Cerebellar nuclear complex (tissue), 1 donor: ENCODE measurements at places on chromosomes 6 and 20.

DNA sequence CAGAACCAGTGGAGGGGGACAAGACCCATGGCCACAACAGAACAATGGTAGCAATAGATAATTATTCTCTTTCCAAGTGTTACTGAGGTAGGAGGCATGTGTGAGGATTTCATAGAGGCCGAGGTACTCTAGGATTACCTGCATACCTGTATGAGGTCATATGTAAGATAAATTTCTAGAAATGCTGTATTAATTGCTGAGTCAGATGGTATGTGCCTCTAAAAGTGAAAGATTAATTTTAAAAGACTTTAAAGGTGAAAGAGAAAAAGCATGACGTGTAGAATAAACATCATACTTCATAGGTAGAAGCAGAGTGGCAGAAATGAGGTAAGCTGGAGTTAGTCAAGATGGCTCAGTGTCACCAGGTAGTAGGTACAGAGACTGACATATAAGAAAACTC lies 51.6 kb downstream of the ZHX3 start:
- no peak for DNase-seq

GRCh38 chr6:69584536-69584912 lies 212.3 kb downstream of the LMBRD1 start:
- no peak for DNase-seq

GRCh38 chr6:113936093-113936934 lies 34.6 kb downstream of the HDAC2 start:
- no peak for DNase-seq

GRCh38 chr6:156953479-156954146 lies 176.4 kb downstream of the ARID1B start:
- no peak for DNase-seq

DNA sequence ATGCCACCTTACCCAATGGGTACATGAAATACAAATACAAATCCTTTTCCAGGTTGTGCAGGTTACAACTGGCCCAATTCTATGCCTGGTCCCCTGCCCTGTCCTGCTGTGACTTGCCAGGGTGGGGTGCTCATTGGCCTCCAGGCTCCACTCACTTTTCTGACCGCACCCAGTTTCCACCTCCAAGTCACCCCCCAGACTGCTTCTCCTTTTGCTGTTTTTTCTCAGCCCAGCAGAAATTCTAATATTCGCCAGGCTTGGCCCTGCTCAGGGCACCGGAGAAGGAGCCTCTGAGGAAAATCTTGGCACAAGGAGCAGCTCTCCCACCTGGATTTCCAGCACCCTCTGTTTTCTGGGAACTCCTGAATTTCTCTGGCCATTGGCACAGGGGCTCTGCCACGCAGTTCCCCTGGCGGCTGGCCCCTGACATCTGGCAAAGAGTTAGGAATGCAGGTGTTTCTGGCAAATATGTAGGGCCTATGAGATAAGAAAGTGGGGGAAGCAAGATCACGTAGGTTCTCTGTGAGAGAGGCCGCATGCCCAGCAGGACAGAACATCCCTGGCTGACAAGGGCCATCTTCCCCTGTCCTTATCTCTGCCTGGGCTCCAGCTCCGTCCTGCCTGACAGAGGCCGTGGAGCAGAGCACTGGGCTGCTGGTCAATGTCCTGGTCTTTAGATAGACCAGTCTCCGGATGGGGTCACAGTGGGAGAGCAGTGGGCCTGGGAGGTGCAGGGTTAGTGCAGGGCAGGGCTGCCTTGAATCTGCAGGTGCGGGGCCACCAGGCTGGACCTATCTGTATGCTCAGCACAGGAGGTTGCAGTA lies 2.9 kb upstream of the RAET1E start:
- no peak for DNase-seq

GRCh38 chr20:40680161-40680959 lies 8.7 kb downstream of the MAFB start:
- DNase-seq = no peak

DNA sequence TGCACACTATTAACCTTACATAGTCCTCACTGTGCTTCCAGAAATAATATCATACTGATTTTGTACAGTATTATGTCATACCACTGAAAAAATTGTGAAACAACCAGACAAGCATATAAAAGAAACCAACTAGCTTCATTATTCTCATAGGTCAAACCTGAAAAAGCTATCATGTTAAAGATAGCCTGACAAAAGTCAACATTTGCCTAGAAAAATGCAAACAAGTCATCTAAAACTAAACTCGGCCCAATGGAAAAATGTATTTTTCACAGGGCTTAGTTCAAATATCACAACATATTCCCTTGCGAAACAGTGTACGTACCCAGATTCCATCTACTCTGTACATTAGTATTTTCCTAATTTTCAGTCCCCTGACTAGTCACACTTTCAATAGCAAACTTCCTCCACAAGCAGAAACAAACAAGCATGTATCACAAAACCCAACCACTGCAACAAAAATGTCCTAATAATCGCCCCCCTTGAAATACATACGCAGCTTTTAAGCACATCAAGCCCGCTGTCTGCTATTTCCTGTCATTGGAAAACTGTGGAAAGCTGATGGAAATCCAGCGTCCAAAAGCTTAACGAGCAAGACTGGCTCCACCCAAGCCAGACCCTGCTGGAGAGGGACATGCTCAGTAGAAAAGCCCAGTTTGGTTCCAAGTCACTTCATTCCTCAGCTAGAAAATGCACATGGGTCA lies 93.1 kb downstream of the EPB41L2 start:
- no peak for DNase-seq

DNA sequence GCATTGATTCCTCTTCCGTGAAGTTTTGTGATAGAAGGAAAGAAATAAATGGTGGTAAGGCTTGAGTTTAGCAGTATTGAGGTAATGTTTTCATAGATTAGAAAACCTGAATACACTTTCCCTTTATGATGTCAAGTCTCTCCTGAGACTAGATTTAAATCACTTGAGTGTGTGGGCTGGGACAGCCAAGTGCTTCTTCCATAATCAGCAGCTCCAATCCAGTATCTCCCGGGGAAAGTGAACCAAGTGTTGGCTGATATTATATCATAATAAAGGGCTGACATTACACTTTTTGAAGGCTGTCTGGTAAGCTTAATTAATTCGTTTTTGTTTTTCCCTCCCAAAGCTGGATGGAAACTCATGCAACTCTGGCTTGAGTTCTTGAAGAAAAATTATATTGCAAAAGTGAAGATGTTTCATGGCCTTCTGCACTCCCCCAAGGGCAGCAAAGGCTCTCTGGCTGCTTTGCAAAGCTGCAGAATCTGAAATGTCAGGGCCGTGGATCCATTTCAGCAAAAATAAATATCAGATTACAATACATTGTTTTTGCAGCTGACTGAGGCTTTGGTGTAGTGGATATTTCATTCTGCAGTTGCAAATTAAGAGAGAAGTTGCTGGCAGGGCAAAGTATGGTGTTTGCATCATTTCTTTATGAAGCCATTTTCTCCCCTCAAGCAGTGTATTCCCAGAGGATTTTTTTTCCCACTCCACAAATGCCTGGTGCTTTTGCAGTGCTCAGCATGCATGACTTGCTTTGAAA lies 101.2 kb downstream of the MKKS start:
- no peak for DNase-seq

DNA sequence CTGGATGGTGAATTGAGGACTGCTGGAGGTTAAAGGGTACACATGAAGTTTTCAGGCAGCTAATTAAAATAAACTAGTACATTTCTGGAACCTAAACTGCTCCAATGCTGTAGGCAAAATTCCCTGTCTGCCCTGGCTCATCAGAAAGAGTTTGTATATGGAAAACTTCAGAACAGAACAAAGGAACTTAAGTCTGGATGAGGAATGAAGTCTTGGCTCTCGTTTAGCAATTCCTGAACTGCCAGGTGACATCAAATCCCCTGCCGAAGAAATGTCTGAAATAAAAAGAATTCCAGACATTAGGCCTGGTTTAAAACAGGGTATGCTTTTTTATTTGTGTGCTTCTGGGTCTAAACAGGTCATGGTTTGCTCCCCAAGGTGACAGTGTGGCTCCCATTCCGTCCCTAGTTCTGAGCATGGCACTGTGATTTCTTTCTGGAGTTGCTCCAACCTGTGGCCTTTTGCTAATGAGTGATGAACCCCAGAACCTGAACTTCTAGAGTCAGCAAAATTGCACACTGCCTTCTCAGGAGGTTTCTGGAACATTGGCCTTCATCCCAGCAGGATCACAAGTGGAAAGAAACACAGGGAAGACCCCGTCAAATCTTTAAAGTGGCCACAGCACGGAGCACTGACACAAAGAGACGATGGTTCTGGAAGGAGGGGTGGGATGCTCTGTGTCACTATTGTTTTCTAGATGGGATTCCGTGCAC lies 129.4 kb upstream of the NAA20 start:
- no peak for DNase-seq

- DNase-seq = no peak
These were observed 7.2 kb upstream of the MDGA1 start for GRCh38 chr6:37704923-37705238.

DNA sequence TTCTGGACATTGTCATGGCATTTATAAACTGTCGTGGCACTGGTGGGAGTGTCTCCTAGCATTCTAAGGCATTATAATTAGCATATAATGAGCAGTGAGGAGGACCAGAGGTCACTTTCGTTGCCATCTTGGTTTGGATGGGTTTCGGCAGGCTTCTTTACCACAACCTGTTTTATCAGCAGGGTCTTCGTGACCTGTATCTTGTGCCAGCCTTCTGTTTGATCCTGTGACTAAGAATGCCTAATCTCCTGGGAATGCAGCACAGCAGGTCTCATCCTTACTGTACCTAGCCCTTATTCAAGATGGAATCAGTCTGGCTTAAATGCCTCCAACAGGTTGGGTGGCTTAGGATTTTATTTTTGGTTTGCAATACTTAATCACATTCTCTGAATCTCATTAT lies 142.7 kb upstream of the GGTLC1 start:
- no peak for DNase-seq
